ENCODE measurements at places on chromosomes 4 and X.

DNA sequence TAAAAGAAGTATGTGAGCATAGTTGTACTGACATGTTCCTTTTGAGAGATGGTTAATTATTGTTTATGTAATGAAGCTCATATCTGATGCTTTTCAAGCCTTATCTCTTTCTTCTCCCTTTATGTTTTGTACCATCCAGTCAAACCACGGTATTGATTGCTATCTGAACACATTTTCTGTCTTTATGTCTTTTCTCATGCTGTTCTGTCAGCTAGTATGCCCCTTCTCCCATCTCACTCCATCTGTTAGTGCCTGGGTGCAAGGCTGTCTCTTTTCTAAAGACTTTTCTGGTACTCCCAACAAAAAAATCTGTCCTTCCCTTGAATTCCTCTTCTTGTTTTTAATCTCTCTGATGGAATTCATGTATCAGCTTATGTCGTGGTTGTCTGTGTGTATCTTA lies 883.8 kb upstream of the IGFBP7 start:
- no peak for DNase-seq

DNA sequence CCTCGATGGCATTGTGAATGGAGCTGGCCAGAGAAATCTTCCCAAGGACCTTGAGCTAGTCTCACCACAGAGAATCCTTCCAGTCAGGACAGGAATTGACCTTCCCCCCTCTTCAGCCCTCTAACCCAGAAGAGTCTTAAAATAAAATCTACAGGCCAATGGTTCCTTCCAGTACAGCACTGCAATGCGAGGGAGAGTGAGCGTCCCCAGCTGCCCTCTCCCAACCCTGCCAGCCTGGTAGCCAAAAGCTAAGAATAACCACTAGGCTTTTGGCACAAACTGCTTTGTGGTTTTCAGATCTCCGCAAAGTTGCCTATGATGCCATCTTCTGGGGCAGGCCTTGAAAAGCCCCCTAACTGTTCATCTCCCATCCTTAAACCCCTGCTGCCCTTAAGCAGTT lies 175.1 kb downstream of the AR start:
- DNase-seq = no peak

DNA sequence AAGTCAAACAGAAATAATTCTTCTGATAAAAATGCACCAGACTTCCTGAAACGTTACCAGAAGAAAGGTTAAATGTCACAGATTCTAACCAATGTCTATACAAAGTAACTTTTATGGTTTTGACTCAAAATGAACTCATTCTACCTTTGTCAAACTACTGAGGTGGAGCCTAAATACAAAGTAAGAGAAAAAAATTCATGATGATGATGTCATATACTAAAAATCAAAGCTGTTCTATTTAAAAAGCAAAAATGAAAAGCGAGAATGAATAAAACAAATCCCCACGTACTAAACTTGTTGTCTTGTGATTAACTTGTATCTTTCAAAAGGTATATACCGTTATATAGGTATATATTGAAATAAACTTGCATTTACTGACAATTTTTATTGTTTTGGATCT lies 21.7 kb downstream of the GNPDA2 start:
- no peak for DNase-seq

DNA sequence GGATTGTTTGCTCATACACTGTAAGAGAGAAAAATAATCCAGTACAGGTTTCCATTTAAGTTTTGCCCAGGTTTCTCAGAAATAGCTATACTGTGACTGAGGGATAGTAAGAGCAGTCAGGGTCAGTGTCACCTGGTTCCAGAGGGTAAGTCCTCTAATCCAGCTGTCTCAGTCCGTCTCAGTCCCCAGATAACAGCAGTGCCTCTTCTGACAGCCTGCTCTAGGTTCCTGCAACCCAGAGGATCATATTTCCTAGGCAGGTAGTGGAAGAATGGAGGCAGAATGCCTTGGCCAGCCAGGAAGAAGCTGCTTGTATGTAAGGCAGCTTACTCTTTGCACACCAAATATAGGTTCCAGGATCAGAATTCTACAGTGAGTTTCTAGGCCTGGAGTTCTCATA lies 22.6 kb upstream of the GNRHR start:
- no peak for DNase-seq

DNA sequence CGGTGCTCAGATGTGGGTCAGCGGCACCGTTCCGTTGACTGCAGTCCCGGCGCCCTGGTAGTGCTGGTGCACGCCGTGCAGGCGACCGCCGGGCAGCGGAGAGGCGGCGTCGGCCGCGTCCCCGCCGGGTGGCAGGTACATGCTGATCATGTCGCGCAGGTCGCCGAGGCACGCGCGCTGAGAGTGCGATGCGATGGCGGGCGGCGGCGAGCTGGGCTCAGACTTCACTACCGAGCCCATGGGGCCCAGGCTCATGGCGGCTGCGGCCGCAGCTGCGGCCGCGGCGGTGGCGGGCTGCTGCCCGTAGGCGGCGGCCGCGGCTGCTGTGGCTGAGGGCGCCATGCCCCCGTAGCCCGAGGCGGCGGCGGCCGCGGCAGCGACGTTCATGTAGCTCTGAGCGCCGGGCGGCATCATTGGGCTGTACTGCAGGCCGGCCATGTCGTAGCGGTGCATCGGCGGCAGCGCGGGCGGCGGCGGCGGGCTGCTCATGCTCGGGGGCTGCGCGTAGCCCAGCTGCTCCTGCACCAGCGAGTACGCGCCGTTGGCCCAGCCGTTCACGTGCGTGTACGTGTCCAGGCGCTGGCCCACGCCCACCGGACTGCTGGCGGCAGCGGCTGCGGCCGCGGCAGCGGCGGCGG lies 1.0 kb downstream of the SOX3 start:
- DNase-seq = no peak

- no peak for DNase-seq
Observed at GRCh38 chr4:13143222-13144070, 340.7 kb downstream of the RAB28 start.

GRCh38 chr4:2484185-2484584 lies 15.3 kb downstream of the RNF4 start:
- no peak for DNase-seq

- DNase-seq = no peak
Observed at GRCh38 chr4:129968778-129969177, 872.8 kb downstream of the C4orf33 start.

DNA sequence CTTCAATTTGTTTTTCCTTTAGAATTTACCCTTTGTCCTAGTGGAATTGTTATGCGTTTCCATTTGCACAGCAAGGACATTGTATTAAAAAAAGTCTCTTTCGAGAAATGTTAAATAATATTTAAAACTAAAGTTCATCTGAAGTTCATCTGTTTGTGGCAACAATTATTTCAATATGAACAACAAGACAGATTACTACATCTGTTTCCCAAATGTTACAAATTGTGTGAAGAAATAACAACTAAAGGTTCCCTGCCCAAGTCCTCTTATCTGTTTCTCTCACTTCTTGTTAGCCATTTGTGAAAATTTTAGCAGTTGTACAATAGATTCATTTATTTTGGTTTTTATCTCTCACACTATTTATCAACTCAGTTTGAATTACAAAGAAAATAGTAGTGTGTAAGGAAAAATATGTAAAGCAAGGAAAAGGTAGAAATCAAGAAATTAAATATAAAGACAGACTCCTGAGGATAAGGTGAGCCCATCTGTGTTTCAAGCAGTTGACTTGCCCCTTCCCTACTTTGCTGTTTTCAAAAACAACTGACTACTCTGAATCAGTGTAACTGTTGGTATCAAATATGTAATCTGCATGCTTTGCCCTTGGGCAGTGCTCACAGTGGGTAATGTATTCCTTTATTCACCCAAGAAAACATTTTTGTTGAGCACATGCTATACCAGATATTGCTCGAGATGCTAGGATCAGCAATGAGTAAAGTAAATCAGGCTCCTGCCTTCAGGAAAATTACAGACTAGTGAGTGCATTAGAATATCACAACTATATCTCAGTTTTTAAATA lies 118.9 kb upstream of the PCDH7 start:
- no peak for DNase-seq

DNA sequence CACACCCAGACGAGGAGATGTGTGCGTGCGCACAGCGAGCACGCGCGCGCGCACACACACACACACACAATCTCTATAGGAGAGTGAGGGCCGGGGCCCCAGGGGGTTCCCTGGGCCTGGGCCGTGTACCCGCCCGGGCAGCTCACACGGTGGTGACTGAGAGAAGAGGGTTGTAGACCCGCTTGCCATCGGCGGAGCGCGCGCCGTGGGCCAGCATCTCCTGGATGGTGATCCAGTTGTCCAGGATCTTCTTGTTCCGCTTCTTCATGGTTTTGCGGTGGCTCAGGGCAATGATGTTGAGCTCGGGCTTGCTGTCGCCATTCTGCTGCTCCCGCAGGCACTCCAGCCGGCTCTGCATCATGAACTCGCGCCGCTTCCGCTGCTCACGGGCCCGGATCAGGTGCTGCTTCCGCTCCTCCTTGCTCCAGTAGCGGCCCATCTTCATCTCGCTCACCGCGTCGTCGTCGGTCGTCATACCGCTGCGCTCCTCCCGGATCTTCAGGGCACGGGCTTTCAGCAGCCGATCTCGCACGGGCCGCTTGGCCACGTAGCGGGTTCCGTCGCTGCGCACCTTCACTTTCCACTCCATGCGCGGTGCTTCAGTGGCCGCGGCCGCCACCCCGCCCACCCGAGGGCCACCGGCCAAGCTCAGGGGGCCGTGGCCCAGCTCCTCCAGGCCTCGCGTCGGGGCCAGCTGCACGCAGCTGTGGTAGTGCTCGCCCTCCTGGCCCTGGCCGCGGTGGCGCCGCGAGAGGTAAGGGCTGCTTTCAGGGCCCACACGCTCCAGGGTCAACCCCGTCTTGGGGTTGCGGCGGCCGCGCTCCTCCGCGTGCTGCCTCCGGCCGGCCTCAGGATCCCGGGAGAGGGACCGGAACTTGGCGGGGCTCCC lies 9.0 kb downstream of the SSR4 start:
- DNase-seq = no peak

GRCh38 chr4:169791062-169791461 lies 33.3 kb upstream of the HPF1 start:
- no peak for DNase-seq

- DNase-seq = no peak
Observed at GRCh38 chr4:66014146-66014765, 344.0 kb upstream of the EPHA5 start.

GRCh38 chr4:7415927-7416686 lies 18.6 kb downstream of the PSAPL1 start:
- DNase-seq = no peak

DNA sequence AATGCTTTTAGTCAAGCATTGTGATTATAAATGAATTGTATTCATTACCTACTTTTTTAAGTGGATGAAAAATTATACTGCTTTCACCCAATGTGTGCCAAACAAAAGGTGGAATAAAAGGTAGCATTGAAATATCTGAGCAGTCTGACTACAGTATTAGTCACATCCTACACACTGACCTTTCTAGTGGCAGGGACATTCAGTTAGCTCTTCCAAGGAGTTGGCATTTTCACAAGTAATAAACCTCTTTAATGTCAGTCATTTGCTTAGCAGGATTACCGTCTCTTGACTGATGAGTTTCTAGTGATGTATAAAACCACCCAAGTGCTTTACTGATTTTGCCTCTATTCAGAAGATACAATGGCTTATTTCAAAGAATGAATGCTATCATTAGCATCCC lies 687.9 kb downstream of the ARAP2 start:
- no peak for DNase-seq

- DNase-seq = no peak
Observed at GRCh38 chrX:1529328-1529727, 7.7 kb downstream of the P2RY8 start.

GRCh38 chrX:154115071-154115470 lies 17.6 kb upstream of the MECP2 start:
- no peak for DNase-seq

DNA sequence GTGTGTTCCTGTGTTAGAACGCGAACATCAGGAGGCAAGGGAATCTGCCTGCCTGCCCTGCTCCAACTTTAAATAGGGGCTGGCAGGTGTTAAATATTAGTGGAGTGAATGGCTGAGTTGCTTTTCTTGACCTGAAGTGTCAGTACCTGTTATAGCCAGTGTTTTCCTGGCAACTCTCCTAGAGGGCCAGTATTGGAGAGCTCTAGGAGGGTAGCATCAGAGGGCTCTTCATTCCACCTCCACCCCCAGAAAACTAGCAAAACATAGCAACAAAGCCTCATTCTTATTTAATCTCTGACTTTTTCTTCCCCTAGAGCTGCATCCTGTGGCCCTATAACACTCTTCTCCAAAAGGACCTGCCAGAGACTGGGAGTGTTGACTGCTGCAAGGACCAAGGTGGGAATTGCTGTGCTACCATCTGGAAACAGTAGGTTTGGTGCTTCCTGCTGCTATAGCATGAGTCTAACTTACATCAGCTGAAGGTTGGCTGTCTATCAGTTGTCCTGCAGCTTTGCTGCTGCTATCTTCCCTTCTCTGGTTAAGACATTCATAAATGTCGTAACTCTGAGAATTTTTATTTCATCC lies 33.5 kb downstream of the SGMS2 start:
- no peak for DNase-seq

DNA sequence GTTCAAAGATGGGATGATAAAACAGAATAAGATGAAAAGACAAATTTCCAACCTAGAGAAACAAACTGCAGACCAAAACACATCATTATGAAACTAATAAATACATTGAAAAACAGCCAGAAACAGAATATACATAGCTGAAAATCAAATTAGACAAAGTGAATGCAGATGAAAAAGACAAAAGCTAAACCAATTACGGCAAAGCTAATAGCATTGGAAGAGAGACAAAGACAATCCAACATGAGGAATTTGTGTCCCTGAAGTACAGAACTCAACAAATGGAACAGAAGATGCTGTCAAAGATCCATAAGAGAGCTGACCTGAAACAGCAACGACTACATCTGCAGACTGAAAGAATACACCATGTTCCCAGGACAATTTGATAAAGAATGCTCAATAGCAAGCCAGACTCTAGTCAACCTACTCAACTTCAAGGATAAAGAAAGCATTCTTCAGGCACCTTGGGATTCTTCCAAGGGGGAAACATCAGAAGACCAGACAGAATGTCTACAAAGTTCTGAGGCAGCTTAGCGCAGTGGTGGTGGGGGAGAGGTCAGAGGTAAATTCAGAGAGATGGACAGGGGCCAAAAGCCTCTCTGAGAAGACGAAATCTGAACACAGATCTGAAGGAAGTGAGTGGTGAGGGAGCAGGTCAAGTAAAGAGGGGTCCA lies 27.4 kb upstream of the IRAK1 start:
- DNase-seq = no peak

DNA sequence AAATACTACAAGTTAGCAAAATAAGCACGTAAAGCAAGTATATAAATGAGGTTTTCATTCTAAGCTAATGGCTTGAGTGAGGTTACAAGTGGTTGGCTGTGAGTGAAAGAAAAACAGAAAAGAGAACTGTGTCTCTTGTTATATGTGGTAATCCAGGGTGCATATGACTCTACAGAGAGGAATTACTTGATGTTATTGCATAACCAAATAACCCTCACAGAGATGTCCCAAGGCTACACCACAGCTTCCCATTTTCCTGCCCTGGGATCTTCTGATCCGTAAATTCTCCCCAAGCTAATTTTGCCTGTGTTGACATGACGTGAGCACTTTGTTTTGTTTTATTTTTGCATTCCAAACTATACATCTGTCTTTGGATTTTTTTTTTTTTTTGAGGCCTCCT lies 470.0 kb upstream of the INTU start:
- no peak for DNase-seq

- no peak for DNase-seq
Observed at GRCh38 chr4:155062948-155063347, 145.5 kb upstream of the NPY2R start.

All from NCI-H1092 (cell line).